ENCODE measurements at places on chromosomes 7 and 10. TPM values are rescaled to one million over a fixed set of nuclear protein-coding genes. Genes with fewer than 3 reads are reported as not detected.
A peak's percentile ranks its signal among the peaks of the same experiment; 100 is the strongest.

Gene IFT22
- 34.1 TPM for total RNA-seq

Gene AKR1C2
- 0.36 TPM for total RNA-seq

Gene COL28A1
- total RNA-seq: under 0.01 TPM

DNA sequence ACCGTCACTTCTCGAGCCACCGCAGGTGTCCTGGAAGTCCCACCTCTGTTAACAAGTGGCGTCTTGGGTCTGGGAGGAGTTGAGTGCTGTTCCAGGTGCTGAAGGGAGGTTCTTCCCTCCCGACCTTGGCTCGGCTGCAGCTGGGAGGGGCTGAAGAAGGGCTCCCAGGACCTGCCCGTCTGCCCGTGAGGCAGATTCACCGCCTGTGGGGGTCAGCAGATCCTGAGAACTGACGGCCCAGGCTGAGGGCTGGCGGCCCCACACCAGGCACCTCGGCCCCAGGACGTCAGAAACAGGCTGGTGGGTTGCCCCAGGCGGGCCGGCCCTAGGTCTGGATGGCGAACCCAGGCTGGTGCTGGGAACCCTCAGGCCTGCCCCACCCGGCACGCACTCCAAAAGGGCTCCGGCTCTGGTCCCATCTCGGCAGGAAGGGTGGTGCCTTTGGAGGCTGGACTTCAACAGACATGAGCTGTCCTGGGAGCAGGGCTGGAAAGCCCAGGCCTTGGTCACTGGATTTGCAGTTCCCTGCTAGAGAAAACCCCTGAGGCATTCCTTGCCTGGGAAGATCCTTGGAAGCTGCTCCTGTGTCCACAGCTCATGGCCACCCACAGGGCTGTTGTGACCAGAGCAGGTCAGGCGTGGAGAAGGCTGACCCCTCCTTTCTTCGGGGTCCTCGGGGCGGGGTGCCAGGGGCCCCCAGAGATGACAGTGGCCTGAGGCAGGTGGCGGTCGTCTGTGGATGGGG lies 42.6 kb upstream of the CFAP46 start:
- no peak overlapping the region for H3K4me3 ChIP-seq
- no peak overlapping the region for H3K27ac ChIP-seq
- H3K27me3 ChIP-seq: peaks cover 3% of the 10 kb centered on the region
- no peak for DNase-seq
- no peaks in the 10 kb centered on the region for H3K36me3 ChIP-seq

DNA sequence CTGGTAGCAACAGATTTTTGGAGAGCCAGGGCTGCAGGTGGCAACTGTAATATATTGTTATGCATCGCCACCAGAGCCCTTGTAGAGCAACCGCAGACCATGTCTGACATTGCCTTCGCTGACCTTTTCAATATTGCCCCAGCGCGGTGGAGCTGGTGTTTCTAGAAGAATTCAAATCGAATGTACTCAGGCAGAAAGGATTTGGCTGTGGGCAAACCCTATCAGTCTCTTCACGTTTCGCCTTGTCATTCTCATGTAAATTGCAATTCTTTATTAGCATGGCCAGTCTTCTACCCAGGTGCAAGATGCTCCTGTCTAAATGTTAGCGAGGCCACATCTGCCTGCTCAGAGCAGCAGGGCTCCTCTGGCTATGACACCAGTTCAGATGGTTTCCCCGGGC lies 490.2 kb upstream of the AUTS2 start:
- H3K36me3 ChIP-seq: no peaks in the 10 kb centered on the region
- no peaks in the 10 kb centered on the region for H3K27me3 ChIP-seq
- H3K27ac ChIP-seq: no peak overlapping the region
- H3K4me1 ChIP-seq: no peaks in the 10 kb centered on the region
- no peak for DNase-seq
- no peak overlapping the region for H3K4me3 ChIP-seq

- peaks cover 7% of the 10 kb centered on the region for H3K36me3 ChIP-seq
- peaks cover 38% of the 10 kb centered on the region for H3K4me1 ChIP-seq
- no peak overlapping the region for H3K4me3 ChIP-seq
- H3K27me3 ChIP-seq: no peaks in the 10 kb centered on the region
- peak; percentile 90 for DNase-seq
Observed at GRCh38 chr7:36280840-36281812, 108.5 kb upstream of the ANLN start.

DNA sequence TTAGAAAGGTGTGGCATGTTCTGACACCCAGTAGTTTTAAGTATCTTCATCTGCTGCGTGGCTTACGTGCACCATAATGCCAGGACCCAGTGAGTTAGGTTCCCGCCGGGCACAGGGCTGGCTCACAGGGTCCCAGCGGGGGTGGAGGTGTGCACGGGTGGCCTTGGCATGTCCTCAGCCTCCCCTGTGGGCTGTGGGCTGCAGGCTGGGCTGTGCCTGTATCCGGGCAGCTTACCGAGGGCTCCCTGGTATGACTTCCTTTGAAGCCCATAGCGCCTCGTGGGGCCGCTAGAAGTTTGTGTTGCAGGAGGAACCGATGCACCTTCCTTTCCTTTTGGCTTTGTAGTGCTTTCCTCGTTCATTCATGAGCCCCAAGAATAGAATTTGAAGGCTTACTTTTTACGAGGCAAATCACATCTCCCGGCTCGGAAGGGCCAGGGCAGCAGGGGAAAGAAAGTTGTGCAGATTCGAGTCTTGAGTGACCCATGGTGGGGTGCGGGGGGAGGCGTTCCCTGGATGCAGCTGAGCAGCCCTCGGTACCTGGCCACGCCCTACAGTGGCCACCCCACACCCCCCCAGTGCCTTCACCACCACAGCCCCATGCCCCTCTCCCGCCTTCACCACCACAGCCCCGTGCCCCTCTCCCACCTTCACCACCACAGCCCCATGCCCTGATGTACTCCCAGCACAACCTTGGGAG lies 113.2 kb downstream of the WDR37 start:
- no peaks in the 10 kb centered on the region for H3K36me3 ChIP-seq
- no peak overlapping the region for H3K27ac ChIP-seq
- no peak overlapping the region for H3K4me3 ChIP-seq
- DNase-seq: no peak
- H3K27me3 ChIP-seq: no peaks in the 10 kb centered on the region

- DNase-seq: peak; percentile 61
- peak overlapping the region; percentile 60 for H3K4me3 ChIP-seq
- H3K36me3 ChIP-seq: peaks cover 2% of the 10 kb centered on the region
- no peaks in the 10 kb centered on the region for H3K27me3 ChIP-seq
- H3K27ac ChIP-seq: peak overlapping the region; percentile 99
Observed at GRCh38 chr10:61902445-61903220, 1.1 kb downstream of the ARID5B start.

Data from IMR-90 (cell line).